ENCODE measurements at places on chromosomes 11 and 22.

- DNase-seq = no peak
These were observed 5.0 kb upstream of the MCHR1 start for GRCh38 chr22:40674274-40674673.

GRCh38 chr22:37843741-37844089, 419 bp downstream of the ANKRD54 start:
- DNase-seq = peak; percentile 16

GRCh38 chr11:567629-568292, 7.0 kb downstream of the RASSF7 start:
- no peak for DNase-seq

DNA sequence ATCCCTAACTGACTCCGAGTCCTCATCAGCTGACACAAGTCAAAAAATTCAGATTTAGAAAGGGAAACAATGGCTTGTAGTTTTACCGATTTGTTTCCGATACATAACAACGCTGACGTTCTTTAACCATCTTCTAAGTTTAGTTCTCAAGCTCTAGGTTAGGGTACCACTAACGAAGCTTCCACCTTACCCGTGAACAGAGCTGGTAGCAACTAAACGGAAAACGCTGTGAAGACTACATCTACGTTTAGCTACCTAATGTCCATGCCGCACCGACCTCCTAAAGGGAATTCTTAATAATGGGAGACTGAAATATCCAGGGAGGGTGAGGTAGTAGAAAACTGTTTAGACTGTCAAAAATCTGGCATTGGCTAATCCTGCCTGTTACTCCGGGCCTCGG, 1.0 kb downstream of the NUP98 start:
- DNase-seq = no peak

GRCh38 chr22:42819412-42820044, 37.5 kb downstream of the ARFGAP3 start:
- no peak for DNase-seq

GRCh38 chr11:70191495-70192140, 11.5 kb upstream of the FADD start:
- peak; percentile 20 for DNase-seq

DNA sequence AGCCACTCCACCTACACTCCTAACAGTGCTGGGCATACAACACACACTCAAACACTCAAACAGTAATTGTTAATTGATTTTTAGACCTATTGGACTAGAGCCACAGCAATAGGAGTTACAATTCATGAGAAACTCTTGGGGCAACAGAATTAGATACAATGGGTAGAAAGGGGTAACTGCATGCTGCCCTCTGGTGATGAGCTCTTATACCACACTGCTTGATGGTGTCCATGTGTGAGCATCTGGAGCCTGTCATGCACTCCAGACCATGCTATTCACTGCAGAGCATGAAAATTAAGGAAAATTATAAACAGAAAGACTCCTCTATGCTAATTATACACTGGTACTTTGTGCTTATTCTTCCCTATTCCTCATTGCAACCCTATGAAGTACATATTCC, 975.5 kb upstream of the CCDC90B start:
- no peak for DNase-seq

DNA sequence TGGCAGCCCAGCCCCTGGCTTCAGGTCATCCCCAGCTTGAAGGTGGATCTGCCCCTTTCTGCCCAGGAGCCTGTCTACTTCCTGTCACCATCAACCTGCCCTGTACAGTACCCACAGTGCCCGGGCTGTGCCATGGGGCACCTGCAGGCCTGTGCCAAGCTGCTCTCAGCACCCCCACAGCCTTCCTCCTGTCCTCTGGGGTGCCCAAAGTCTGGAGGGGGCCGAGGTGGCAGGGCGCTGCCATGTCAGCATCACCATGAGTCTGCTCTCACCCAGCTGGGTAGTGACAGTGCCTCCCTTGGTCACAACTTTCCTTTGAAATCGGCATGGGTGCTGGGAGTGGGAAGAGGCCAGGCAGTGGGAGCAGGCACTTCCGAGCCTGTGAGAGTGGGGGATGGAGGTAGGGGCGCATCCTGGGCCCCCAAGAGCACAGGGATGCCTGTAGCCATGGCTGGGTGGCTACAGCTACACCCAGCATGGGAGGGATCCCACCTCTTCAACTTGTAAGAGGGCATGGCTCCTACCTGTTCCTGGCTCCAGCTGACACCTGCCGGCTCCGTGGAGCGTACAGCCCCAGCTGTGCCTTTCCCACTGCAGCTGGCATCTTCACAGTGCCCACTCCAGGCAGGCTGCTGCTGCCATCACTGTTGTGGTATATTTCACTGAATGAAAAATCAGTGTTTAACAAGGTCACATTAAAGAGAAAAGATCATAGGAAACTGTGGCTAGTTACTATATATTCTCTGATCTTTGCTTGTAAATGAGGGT, 42.9 kb downstream of the RNF169 start:
- DNase-seq = no peak

GRCh38 chr11:35197292-35197691, 58.3 kb downstream of the CD44 start:
- no peak for DNase-seq

DNA sequence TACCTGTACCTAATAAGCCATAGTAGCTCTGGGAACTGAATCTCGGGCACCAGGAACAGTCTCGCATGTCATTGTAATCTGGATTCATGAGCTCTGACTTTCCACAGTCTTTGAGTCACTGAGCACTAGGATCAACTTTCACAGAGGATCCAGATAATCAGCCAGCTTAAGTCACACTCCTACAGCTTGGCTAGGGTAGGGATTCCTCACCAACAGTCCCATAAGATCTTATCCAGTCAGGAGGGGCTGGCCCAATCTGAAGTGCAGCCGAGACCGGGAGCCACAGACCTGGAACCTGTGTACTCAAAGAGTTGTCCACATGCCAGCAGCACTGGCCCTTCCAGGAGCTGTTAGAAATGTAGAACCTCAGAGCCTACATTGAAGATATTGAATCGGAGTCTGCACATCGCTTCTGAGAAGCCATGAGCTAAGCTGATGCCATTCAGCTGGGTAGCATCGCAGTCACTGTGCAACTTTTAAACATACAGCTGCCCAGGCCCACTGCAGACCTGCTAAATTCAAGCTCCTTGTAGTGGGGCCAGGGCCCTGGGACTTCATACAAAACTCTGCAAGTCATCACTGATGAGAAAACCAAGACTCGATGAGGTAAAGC, 538.8 kb upstream of the B3GAT1 start:
- no peak for DNase-seq

DNA sequence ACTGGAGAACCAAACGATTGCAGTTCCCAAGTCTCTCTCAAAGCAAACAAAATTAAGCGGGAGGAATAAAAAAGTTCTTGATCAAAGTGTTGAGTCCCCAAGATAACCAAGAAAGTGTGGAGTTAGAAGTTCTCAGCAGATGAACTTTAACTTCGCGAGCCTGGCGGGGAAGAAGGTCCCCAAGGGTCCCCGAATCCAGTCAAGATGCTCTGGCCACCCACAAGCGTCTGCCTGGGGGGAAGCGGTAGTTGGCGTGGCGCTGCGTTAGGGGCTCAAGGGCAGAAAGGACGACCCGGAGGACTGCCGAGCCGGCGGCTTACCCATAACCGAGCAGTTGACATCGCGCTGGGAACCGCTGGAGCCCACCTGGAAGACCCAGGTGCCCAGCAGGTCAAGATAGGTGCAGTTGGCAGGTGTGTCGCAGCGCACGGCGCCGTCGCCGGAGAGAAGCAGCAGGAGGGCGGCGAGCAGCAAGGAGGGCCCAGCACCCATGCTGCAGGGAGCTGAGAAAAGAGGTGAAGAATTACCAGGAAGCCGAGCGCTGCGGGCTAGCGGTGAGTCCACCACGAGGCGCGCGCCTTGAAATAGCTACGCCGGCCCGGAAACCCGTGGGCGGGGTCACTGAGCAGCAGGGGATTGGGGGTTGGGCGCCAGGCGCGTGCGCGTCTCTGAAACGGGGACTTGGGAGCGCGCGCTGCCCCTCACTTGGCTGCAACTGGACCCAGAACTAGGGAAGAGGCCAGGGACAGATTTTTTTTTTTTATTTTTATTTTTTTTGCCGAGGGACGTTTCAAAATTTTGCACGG, at the start of gene CTSC:
CTSC (minus strand) TSS at position 556 of the 806 bp plus-strand sequence; CDS start at position 492, 64 bp downstream.
- peak; percentile 86 for DNase-seq

DNA sequence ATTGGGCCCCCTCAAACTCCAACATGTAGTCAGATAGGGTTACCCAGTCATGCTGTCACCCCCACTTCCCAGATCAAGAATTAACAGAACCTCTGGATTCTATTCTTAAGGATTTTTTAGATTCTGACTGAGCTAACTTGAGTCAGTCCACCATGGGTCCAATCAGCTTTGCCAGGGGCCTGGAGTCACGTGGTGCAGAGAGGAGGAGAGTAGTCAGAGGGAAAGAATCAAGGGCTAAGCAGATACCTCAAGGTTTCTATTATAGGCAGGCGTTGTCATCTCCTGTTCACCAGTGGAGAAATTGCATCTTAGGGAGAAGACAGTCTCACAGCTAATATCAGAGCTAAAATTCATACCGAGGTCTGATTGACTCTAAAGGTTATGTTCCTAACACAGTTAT, 28.2 kb downstream of the FZD4 start:
- DNase-seq = no peak

GRCh38 chr11:12727563-12728211, 53.5 kb downstream of the TEAD1 start:
- DNase-seq = no peak

All from activated T-cell treated with anti-CD3 and anti-CD28 coated beads for 1 hour (primary cell).